Lower leg skin (tissue), 4 donors: ENCODE measurements at places on chromosomes 16 and 17. TPM values are rescaled to one million over a fixed set of nuclear protein-coding genes. Genes with fewer than 3 reads are reported as not detected.

DNA sequence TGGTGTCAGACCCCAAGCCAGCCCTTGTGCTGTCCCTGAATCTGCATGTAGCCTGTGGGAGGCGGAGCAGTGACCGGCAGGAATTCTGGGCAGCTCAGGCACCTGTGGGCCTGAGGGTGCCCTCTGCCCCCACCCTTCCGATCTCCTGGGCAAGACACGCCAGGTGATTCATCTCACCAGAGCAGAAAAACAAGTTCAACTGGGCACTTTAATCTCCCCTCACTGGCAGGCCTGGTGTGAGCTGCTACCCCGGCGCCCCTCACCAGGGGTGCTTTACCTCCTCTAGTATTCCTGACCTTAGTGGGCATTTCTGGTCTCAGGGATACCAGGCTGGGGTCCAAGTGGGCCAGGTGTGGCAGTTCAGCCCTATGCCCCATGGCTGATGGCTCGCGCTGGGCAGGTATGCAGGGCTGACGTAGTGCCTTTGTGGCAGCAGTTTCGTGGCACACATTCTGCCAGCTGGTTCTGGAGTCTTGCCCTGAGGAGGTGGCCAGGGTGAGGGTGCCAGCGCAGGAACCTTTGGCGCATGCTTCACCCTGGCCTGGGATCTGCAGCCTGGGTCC, 6.0 kb downstream of the ERBB2 start:
- DNase-seq: peak; percentile 39

DNA sequence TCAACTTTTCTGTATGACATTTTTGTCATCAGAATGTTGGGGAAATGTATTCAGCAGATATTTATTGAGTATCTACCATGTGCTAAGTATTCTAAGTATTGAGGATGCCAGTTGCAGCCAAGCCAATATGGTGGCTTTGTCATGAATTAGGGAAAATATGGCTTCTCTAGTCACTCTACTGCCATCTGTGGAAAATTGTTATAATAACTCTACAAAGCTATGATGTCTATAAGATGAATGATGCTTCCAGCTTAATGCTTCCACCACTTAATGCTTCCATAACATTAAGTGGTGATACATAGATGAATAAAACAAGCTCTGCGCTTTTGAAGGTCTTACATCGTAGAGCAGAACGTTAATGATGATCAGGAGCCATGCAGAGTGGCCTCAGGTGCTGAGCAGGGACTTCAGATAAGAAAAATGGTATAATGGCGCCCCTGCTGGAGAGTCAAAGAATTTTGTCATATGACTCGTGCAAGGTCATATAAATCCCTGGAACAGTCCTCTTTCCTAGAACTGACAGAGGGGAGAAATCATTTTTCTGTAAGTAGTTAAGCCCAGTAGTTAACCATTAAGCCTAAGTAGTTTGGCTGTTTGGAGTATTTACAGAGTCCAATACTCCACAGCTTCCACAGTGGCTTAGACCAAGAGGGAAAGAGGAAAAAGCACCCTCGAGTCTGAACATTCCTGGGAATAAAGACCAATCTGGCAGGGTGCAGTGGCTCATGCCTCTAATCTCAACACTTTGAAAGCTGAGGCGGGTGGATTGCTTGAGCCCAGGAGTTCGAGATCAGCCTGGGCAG, 2.7 kb upstream of the TMIGD1 start:
- DNase-seq: no peak

- DNase-seq: no peak
Measured at GRCh38 chr17:7216242-7217112, 3.2 kb downstream of the DLG4 start.

DNA sequence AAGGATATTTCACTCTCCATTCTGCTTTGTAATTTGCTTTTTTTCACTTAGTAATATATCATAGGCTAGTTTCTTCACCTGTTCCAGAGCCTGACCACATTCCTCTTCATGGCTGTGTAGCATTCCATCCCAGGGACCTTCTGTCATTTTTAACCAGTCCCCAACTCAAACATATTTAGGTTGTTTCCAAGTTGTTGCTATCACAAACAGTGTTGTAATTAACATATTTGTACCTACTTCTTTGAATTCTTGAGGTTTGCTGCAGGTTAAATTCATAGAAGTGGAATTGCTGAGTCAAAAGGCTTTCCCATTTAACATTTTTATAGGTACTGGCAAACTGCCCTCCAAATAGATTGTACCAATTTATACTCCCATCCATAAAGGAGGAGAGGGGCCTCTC, 65.1 kb upstream of the MED9 start:
- no peak for DNase-seq

DNA sequence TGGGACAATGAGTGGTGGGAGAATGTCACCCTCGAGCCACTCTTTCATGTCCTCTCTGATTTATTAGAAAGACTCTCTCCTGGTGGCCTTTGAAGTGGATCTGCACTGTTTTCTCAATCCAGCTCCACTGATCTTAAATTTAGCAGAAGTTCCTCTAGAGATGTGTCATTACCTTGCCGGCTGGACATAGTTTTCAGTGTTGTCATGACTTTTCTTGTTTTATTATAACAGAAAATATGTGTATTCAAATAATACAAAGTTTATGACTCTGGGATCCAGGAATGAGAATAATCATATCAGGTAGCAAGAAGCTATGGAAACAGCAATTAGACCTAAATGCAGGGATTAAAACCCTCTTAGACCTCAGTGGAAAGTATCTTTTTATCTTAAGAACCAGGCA, 247.5 kb upstream of the ELAC2 start:
- no peak for DNase-seq

- no peak for DNase-seq
Measured at GRCh38 chr17:67050471-67051154, 6.3 kb downstream of the CACNG1 start.

DNA sequence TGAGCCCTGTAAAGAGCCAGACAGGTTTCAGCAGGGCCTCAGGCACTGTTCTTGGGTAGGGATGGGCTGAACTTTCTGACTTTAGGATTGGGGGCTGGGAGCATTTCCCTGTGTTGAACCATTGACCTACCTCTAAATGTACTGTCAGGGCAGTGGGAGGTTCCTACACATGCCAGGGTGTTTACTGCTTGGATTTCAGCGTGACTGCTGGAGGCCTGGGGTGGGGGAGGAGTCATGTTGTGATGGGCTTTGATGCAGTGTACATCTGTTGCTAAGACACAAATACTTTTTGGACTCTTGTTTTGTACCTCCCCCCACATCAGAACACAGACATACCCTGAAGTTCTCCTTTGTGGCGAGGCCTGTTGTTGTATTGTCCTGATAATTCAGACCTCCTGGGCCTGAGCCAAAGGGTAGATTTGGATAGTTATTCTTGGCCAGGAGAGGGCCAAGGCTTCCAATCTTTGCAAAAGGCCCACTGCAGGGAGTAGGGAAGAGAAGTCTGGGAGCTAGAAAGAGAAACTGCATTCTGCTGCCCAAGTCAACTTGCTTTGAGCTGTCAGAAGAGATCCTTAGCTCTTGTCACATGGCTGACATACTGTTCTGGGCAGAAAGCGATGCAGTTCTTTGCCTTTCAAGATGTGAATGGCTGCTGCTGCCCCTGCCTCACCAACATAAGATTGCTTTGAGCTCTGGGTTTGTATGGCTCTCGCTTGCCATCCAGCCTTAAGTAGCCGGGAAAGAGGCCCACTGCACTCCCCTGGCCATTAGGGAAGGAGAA, 3.7 kb downstream of the NFE2L1 start:
- peak; percentile 78 for DNase-seq

GRCh38 chr17:48649741-48650140, 23.6 kb upstream of the HOXB9 start:
- no peak for DNase-seq

- no peak for DNase-seq
Measured at GRCh38 chr17:44837196-44837595, 7.1 kb upstream of the GJC1 start.

Gene SPATA22
- not detected for total RNA-seq

GRCh38 chr17:6254036-6254435, 180.9 kb downstream of the AIPL1 start:
- no peak for DNase-seq
